Lung microvascular endothelial cell (primary cell): ENCODE measurements at places on chromosomes 2 and 18.

GRCh38 chr18:62729487-62730386 lies 14.4 kb downstream of the PHLPP1 start:
- no peak for DNase-seq

- no peak for DNase-seq
These were observed 185.9 kb downstream of the ZNF521 start for GRCh38 chr18:25166113-25166512.

DNA sequence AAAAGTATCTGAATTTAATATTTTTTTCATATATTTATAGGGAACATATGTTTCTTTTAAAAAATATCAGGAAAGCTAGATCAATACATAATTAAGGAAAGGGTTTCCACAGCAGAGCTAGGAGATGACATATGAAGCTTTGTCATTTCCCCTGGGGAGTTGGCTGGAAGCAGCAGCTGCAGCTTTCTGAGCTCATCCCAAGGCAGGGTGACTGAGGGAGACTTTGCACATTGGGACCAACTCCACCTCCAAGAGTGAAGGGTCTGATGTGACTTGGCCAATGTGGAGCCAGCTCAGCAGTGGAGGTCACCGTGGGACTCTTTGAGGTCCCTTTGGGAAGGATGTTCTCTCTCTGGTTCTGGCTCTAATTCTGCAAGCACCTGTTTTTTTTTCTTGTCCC lies 315.1 kb downstream of the RDH14 start:
- no peak for DNase-seq

GRCh38 chr2:224887141-224887540 lies 155.1 kb downstream of the DOCK10 start:
- DNase-seq: no peak

DNA sequence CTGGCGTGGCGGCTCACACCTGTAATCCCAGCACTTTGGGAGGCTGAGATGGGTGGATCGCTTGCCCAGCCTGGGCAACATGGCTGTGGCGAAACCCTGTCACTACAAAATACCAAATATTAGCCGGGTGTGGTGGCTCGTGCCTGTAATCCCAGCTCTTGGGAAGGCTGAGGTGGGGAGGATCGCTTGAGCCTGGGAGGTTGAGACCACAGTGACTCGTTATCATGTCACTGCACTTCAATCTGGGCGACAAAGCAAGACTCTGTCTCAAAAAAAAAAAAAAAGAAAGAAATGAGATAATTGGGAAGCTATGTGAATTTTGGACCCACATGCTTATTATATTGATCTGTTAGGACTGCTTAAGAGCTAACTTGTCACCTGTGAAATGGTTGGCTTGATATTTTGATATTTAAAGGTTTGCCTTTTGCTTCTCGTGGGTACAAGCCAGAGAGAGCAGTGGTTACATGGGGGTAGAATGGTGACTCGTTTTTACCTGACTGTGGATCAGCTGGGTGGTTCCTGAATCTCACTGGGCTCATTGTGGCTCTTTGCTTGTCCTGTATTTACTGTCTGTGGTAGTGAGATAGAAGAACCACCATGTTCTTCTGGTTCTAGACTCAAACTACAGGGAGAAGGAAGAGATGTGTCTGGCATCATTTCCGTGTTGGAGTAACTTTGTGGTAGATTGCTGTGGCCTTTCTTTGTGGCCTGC lies 28.9 kb downstream of the ZNF532 start:
- no peak for DNase-seq

- no peak for DNase-seq
These were observed 1.4 kb downstream of the ASB3 start for GRCh38 chr2:53785366-53785765.

- no peak for DNase-seq
These were observed 33.1 kb downstream of the METTL4 start for GRCh38 chr18:2538236-2538635.

DNA sequence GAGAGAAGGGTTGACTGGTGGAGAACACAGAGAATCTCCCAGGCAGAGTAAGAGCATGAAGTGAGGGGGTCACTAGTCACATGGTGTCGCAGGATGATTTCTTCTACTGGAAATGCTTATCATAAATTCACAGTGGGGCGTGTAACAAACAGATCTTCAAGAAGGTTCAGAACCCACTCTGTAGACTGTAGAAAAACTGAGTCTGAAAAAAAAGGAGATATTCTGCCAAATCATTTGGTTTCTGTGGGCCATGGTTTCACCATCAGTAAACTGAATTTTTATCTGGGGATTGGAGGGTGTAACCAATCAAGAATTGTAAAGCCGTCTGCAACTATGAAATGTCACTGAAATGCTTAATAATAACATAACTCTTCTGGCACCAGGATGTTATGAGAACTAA lies 15.0 kb downstream of the TPGS2 start:
- DNase-seq: no peak

- DNase-seq: no peak
These were observed 11.8 kb downstream of the WIPF1 start for GRCh38 chr2:174585657-174586252.
